ENCODE measurements at places on chromosomes 1 and 21.

GRCh38 chr1:12617511-12617900, 504 bp downstream of the DHRS3 start:
- no peak for DNase-seq

GRCh38 chr1:179369751-179370341, 4.1 kb downstream of the AXDND1 start:
- peak; percentile 81 for DNase-seq

GRCh38 chr1:37171691-37172090, 137.4 kb upstream of the GRIK3 start:
- DNase-seq = no peak

- no peak for DNase-seq
These were observed 137.2 kb downstream of the IGSF21 start for GRCh38 chr1:18244762-18245161.

- peak; percentile 17 for DNase-seq
These were observed 46.3 kb upstream of the IRF2BP2 start for GRCh38 chr1:234656070-234656895.

DNA sequence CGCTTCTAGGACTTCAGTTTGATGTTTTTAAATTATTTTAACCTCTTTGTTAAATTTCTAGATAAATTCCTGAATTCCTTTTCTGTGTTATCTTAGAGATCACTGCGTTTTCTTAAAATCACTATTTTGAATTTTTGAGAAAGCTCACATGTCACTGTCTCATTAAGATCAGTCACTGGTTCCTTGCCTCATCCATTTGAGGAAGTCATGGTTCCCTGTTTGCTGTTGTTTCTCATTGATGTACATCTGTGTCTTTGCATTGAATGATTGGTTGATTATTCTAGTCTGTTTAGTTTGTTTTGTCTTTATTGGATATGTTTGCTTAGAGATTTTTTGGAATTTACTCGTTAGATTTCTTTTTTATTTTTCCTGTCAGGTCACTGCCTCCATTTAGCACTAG, 50.1 kb downstream of the CRP start:
- no peak for DNase-seq

DNA sequence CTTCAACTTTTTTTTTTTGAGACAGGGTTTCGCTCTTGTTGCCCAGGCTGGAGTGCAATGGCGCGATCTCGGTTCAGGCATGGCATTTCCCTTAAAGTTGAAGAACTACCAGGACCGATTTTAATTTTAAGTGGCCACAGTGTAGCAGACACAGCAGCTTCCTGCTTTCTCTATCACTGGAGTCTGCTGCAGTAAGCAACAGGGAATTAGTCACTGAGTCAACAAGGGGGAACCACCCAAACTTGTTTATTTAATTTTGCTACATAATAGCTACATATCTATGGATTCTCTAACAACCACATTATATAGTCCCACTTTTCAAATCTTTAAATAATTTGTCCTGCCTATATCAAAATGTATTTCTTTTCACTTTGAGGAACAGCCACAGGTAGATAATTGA, 12.5 kb upstream of the TNNI3K start:
- DNase-seq = no peak

GRCh38 chr1:27872059-27872801, at the start of gene THEMIS2:
THEMIS2 (plus strand) TSS chr1:27872544; CDS start chr1:27872572, 28 bp downstream.
- no peak for DNase-seq

DNA sequence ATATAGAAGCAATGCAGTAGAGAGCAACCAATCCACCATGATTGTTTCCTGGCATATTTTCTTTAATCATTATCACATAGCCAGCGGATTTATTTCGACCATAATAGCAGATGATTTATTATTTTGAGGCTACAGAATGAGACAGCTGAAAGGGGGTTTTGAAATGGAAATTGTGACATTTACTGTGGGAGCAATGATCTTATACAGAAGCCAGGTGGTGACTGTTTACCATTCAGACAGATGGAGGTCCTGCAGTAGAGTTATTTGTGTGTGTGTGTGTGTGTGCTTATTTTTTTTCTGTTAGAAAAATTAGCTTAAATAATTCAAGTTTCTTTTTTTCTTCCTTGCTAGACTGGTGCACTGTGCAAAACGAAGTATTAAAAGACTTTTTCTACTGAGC, 1784.5 kb downstream of the MRPL39 start:
- DNase-seq = no peak

DNA sequence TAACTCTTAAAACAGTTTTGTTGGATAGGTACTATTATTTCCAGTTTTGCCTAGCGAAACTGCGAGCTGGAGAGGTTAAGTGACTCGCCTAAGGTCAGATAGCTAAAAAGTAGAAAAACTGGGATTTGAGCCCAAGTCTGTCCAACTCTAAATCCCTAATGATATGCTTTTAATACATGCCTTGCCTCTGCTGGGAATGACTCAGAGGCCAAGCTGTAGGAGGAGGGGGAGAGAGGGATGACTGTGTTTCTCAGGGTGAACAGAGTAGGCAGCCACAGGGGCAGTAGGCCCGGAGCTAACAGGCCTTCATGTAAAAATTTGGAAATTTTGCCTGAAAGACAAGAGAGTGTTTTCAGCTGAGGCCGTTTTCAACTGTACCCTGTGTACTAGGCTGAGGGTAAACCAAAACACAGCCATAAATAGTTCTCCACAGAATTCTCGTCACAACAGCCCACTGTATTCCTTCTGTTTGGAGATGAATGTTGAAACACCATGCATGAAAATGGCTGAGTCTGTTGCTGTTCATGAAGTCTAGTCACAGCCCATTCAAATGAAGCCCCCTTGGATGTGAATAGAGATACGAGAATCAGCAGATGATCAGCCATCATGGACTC, 107.5 kb upstream of the HOOK1 start:
- DNase-seq = peak; percentile 42

DNA sequence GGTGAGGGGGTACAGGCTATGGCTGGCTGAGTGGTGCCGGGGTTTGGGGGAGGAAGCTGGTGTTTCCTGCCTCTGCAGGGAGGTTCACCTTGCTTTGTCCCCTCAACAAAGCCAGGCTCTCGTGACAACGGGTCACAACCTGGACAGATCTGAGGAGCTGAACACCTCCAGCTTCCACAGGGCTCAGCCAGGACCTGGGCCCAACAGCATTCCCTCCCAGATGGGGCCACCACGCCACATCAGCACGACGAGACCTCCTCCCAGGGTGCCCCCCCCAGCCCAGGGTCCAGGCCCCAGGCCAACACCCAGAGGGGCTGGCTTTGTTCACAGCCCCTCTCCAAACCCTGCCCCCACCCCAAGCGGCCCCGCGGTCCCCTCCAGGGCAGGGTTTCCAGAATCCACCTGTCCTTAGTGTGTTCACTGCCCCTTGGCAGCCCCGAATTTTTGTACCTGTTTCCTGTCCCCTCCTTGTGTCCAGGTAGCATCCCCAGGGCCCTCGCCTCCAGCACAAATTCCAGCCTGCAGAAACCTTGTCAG, 34.7 kb downstream of the UBE2G2 start:
- DNase-seq = no peak

GRCh38 chr21:26148071-26148839, 22.3 kb downstream of the APP start:
- DNase-seq = no peak

DNA sequence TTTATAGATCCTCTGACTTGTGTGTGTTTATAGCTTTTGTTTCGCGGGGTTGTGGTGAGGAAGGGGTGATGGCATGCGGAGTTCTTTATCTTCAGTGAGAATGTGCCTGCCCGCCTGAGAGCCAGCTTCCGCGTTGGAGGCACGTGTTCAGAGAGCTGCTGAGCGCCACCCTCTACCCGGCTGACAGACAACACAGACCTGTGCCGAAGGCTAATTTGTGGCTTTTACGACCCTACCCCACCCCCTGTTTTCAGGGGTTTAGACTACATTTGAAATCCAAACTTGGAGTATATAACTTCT, 14.4 kb upstream of the CD101 start:
- DNase-seq = no peak

DNA sequence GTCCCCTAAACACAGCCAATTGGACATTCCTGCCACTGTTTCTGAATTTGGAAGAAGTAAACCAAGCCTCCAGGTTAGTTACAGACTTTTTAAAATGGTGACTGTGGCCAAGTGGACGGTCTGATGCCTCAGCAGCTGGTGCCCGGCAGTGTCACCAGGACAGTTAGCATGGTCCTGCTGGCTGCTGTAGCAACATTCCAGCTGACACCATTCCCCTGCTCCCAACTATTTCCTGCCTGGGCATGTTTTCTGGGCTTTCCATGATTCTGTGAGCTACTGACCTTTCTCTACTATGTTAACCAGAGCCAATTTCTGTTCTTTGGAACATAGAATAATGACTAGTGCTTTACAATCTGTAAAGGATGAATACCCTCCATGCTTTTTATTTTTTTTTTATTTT, 95.0 kb downstream of the TLR5 start:
- DNase-seq = no peak

DNA sequence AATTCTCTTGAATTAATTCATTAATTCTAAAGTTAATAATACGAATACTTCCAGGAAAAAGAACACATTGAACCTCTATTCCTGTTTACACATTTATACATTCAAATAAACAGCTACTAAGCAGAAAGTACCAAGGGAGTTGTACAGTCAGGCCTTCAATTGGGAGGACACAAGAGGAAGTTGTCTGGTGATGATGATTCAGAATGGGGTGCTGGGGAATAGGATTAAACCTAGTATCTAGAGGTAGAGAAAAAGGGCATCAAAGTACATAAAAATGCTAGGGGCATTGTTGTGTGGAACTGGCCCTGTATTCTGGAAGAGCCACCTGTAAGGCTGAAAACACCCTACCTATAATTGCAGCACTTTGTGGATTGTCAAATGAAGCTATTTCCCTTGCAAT, 71.7 kb upstream of the MROH9 start:
- DNase-seq = no peak

- DNase-seq = no peak
These were observed 89.5 kb downstream of the DDAH1 start for GRCh38 chr1:85375493-85375892.

- no peak for DNase-seq
These were observed 480.2 kb downstream of the COL11A1 start for GRCh38 chr1:102628109-102628613.

All from RKO (cell line).